Renal cortical epithelial cell (primary cell): ENCODE measurements at places on chromosomes 3 and 15. TPM values are rescaled to one million over a fixed set of nuclear protein-coding genes. Genes with fewer than 3 reads are reported as not detected.
A peak's percentile ranks its signal among the peaks of the same experiment; 100 is the strongest.

Gene AGTR1
- total RNA-seq, result not detected in 2 replicates

Gene GABRR3
- not detected in 2 replicates for total RNA-seq

Gene ZWILCH
- 9.7 and 18.9 TPM in 2 replicates for total RNA-seq

Gene PAQR5
- 8.2 and 8.9 TPM in 2 replicates for total RNA-seq

Gene CAMKV
- total RNA-seq, result under 0.01 TPM in 1 of 2 replicates, not detected in the other

Gene CCR9
- total RNA-seq, result 0.35 TPM in 1 of 2 replicates, not detected in the other

DNA sequence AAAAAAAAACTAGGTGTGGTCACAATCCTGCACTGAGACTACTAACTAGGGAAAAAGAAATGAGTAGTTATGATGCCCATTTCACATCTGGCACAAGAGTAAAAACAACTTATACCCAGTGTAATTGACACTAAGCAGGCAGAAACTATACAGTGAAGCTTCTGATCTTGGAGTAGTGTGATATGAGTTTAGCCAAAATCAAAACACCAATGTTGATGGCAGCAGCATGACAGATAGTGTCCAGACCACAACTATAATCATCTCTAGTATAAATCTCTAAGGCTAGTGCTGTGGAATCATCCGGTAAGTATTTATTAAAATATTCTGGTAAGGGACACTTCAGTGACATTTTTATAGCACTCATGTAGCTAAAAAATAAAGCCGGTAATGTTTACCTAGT, 108.5 kb upstream of the EPHA6 start:
- DNase-seq, result no peak

DNA sequence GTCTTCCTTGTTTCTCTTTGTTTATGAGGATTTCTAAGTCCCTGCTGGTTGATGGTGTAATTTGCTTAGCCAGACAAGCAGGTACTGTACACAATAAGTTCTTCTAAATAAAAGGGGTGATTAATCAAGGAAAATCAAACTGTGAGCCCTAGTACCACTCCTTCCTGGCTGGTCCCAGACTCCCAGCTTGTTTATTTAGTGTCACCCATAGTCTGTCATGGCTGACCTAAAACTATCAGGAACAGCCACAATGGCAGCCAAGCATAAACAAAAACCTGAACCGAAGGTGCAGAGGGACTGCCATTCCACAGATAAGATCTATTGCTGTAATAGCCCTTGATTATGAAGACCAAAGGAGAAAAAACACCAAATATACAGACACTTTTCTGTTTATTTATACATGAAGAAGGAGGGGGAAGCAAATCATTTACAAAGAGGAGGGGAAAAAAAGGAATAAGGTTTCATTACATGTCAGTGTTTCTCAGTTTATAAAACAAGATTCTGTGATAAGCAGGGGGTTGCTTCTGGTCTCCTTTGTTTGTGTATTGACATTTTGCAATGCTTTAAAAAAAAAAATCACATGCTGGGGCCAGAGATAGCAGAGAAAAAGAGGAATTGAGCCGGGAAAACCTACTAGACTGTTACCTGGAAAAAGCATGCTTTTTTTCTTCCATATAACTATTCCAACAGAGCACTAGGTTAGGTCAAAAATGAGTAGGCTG, 182.4 kb upstream of the DPH6 start:
- DNase-seq, result peak; percentile 65

DNA sequence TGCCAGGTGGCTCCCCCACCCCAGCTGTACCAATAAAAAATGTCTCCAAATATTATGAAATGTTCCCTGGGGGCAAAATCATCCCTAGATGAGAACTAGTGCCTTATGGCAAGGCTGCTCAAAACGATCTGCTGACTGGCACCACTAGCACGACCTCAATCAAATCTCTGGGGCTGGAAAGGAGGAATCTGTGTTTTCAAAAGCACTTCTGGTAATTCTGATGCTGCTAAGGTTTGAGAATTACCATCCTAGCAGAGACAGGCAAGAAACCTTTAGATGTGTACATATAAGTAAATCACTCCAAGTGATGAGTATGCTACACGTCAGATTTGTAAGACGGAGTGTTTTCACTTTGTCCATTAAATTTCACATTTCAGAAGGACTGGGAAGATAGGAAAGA, 360.1 kb upstream of the THRB start:
- DNase-seq, result no peak

DNA sequence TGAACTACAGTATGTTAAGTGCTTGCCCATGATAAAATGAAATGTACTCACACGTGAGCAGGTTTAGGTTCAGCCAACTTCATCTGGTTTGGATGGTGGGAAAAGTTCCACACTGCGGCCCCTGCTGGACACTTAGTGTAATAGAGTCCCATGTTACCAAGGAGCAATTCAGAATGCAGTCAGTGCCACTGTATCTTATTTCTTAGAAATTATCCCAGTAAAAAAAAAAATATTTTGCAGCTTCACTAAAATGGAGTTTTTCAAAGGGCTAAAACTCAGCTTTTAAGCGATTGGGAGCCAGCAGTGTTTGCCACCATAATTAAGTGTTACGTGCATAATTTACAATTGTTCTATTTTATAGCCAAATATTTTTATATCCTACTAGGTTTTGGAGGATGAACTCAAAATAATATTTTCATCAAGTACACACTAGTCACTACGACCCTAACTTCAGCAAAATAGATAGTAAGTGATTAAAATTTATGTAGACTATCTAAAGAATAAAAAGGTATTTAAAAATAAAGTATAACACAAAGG, 371.7 kb upstream of the GBE1 start:
- DNase-seq, result peak; percentile 57

GRCh38 chr3:184143327-184143726, 8.2 kb downstream of the EIF2B5 start:
- no peak for DNase-seq

- DNase-seq, result no peak
Measured at GRCh38 chr3:150061288-150062024, 90.8 kb upstream of the PFN2 start.

- DNase-seq, result peak; percentile 13
Measured at GRCh38 chr3:31724651-31725050, 191.9 kb downstream of the STT3B start.

- DNase-seq, result no peak
Measured at GRCh38 chr15:49720261-49720660, 99.4 kb downstream of the DTWD1 start.

DNA sequence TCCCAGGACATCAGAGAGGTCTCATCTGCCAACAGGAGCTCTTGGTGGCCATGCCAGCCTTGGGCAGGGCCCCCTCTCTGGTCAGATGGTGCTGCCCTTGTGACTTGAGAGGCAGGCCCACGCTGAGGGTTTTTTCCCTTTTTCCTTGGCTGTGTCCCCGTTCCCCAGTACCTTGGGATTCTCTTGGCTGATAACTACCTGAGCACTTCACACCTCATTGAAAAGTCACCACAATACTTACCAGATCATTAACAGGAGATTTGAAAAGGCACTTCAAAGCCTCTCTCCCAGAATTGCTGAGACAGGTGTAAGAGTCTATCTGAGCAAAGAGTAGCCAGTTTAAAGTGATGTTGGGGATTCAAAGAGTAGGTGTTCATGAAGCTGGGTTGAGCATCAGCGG, 15.1 kb upstream of the TMEM158 start:
- DNase-seq, result no peak
